ENCODE measurements at places on chromosomes 7 and 10.

DNA sequence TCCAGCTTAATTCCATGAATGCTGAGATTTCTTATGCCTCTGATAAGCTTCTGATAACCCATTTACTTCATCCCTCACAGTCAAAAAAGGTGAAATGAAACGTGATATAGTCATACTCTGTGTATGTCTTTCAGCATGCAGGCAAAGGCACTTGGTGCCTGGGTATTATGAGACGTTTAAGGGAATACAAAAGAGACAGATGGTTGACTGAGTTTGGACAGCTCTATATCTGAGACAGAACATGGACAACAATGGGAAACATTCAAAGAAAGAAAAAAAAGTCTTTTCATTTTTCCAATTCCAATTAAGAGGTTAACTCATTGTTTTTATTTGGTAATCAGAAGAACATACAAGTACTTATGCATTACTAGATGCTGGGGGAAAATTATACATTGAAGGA is 96.2 kb downstream of the PPP1R17 start:
- no peak for DNase-seq

DNA sequence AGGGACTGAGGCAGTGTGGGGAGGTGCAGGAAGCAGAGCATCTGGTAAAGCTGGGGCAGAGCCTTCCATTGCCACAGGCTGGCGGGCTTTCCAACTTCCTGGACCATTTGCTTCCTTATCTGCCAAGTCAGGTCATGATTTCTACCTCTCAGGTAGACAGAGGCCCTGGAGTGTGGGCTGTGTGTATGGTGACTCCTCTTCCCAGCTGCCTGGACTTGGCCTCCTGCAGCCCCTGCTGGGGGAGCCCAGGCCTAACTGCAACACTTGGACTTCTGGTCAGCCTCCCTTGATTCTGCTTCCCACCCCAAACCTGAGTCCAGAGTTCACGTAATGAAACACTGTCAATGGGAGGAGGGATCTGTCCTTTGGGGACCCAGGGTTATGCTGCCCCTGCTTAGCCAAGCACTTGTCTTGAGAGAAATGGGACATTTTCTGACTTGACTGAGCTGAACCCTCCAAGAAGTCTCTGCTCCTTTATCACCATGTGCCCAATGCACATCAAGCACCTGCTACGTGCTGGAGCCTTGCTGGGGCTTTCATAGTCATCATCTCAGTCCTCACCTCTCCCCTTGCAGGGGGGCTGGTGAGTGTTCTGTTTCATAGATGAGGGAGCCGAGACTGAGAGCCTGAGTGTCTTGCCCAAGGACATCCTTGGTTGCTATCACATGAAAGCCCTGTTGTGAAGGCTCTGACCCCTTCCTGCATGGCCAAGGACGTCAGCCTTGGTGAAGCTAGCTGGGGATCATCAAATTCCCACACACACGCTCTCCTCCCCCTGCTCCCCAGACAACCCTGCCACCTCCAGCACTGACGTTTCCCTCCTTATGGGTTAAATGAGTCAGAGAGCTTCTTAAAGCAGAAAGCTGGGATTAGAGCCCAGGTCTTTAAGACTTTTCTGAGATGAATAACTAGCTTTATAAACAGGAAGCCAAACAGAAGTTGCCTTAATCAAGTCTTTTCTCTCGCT is 3.4 kb downstream of the CLEC2L start:
- no peak for DNase-seq

DNA sequence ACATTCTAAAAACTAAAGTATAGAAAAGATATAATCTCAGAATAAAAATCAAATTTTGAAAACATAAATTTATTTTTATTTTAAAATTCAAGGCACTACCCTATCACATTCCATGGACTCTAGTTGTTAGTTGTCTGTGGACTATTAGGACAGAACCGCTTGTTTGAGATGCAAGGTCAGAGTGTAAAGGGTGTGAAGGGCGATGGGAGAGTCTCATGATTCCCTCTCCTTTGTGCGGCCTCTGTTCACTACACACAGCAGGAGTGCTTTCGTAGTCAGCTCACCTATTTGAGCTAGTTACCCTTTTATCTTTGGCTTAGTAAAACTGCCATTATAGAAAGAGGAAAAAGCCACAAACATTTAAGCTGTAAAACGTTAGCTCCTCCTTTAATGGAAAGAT is 189.8 kb upstream of the TEX47 start:
- peak; percentile 10 for DNase-seq

DNA sequence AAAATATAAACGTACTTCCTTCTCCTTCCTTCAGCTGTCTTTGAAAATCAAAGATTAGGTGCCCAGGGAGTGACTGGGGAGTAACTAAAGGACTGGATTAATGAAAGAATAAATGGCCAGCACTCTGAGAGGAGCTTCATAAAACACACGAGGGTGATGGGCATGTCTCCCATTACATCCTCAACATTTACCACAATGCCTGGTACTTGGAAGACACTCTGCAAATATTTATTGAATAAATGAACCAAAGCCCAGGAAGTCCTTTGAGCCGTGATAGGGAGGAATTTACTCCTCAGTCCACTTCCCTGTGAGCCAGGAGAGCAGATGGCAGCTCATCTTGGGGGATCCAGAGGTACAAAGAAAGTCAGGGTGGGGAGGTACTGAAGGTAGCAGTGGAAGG is 96.3 kb downstream of the RAB11FIP2 start:
- DNase-seq, result no peak

DNA sequence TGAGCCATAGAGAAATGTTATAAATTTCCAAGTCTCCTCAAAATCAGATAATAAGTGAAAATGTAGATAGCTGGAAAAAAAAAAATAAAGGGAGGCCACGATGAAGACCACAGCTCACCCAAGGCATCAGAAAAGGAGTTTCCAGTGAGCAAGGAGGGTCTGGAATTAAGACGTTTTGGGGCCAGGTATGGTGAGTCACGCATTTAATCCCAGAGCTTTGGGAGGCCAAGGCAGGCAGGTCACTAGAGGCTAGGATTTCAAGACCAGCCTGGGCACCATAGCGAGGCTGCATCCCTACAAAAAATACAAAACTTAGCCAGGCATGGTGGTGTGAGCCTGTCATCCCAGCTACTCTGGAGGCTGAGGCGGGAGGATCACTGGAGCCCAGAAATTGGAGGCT is 65.5 kb downstream of the ASB13 start:
- no peak for DNase-seq

DNA sequence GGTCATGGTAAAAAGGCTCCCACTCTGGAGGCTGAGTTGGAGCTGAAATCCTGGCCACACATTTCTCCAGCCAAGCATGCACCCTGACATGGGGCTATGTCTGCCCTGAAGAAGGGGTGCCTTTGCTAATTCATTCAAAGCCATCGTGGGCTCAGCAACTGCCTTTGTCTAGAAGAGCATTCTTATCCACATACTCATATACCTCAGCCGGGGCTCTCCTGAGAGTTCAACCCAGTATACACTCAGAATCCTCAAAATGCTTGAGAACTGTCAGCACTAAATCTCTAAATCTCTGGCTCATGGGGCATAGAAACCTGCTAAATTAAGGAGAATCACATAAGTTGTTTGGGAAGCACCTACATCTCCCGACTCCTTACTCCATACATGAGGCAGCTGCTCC is 89.3 kb downstream of the MRPL32 start:
- DNase-seq, result no peak

DNA sequence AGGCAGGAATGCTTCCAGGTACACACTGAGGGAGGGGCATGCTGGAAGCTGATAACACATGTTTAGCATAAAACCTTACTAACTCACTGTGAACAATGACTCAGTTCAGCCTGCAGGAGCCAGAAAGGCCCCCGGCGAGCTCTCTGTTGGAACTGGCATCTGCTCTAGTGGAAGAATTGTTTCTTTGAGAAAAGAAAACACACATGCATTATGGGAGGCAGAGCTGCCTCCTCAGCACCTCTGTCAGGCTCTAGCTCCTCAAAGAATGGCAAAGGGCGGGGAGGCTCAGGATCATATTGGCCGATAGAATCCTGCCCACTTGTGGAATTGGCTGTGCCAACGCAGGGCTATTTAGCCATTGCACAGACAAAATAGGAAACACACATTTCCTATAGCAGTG is 338.3 kb downstream of the CXCL12 start:
- no peak for DNase-seq

DNA sequence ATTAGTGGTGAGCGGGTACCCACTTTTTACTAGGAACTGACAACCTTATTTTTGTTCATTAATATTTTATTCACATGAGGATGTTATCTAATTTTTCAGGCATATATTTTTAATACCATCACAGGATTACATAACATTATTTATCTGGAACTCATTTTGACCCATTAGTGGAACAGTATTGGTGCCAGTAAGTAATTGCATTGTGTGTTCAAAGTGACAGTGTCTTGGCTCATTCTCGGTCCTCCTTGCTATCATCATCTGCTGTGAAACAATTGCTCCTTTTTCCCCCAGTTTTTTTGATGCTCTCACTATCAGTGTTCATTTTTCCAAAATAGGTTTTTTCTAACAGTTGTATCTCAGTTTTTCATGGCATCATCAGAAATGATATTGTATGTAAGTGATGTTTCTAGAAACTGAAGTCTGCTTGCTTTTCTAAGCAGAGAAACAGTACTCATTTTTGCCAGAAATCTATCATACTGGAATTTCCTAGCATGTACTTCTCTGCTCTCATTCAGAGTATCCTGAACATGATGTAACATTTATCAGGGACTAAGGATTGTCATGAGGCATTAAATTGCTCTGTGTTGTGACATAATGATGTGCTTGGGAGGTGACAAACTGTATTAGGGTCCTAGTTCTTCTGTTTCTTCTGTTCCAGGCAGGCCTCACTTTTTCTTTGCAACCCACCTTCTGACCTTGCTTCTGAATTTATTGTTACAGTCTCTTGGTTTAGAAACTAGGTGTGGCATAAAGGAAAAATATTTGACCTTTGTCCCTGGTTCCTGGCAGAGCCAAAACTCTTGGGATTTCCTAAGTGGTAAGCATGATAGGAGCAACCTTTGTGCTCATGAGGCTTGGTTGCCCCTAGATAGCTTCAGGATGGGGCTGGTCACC is 4.2 kb downstream of the NUB1 start:
- DNase-seq, result no peak

DNA sequence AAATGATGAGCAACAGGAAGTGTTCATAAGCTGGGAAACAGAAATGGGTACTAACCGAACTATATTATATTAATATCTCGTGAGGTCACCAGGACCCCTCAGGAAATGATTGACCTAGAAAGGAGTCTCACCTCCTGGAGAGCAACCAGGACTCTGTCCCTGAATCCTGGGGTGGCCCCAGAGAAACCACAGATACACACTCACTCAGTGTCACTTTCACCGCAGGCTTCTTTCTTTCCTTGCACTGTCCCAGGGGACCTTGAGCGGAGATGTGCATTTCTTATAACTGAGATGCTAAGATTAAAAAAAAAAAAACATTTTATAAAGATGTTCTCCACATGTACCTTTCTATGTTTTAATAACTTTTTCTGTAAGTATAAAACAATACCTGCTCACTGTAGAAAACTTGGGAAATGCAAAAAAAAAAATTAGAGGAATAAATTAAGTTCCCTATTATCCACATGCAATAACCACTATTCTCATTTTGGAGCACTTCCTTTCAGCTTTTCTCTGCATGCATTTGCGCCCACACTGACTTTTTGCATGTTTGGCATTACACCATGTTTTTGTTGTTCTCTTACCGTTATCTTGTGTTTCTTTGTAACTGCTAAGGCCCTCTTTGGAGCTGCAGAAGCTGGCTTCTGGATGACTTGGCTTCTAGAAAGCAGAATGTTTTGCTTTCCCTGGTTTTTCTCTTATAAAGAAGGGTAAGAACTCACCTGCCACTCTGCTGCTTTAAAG is 15.0 kb downstream of the NOD1 start:
- DNase-seq, result no peak

- no peak for DNase-seq
These were observed 46.5 kb downstream of the DRGX start for GRCh38 chr10:49349390-49349789.

- no peak for DNase-seq
These were observed 107.0 kb upstream of the BTBD16 start for GRCh38 chr10:122164023-122164601.

DNA sequence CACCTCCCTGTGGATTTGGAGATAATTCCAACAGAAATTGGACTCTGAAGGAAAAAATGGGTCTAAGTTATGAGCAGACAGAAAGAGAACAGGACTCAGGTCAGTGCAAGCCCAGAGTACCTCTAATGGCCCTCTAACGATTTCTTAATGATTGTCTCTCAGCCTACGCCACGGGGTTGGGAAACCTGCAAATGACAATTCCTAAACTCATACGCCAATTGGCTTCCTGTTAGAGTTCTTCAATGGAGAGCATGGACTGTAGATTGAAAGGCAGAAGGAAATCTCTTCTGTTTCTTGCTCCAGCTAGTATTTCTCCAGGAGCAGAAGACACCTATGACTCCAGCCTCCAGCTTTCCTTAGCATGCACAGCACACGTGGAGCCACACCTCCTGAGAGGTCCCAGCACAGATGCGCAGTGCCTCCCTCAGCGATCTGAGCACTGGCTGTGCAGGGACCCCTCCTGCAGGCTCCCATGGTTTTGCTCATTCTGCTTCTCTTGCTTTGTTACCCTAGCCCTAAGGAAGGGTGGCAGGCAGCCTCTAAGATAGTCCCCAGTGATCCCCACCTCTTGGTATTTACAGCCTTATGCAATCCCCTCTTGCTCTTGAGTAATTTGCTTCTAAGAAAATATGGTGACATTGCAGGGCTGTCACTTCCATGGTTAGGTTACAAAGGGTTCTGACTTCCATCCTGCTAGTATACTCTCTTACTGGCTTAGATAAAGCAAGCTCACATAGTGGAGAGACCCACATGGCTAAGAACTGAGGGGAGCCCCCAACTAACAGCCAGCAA is 30.1 kb downstream of the DENND11 start:
- no peak for DNase-seq

DNA sequence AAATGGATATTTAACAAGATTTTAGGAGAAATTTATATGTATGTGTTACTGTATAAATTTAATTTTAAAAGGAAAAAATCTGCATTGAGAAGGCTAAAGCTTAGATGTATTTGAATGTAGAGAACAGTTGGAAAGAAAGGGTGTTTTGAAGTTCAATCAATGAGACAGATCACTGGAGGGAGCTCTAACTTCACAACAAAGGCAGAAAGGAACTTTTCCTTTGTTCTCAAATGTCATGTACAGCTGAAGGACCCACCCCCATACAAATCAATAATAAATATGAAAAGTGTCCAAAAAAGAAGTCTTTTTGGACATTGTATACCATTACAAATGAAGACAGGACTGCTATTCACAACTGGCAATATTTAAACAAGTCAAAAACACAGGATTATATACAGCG is 403.4 kb downstream of the DNAJB9 start:
- DNase-seq, result no peak

Data from WTC11 (cell line).